Omental fat pad (tissue), 4 donors: ENCODE measurements at places on chromosomes 11 and 22. TPM values are rescaled to one million over a fixed set of nuclear protein-coding genes. Genes with fewer than 3 reads are reported as not detected.
A peak's percentile ranks its signal among the peaks of the same experiment; 100 is the strongest.

DNA sequence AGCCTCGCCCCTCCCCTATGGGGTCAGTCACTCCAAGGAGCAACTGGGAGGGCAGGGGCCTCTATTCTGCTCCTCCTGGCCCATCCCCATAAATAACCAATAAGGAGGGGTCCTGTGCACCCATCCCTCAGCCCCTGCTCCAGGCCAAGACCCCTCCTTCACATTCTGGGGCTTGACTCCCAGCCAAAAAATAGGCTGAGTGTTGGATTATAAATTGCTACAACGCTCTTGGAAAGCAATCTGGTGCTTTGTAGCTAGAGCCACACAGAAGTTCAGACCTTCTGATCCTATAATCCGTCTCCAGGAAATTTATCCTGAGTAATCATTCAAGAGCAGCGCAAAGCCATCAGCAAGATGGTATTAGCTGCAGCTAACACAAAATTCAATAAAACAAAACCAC lies 42.5 kb downstream of the ABCC8 start:
- DNase-seq, result no peak

DNA sequence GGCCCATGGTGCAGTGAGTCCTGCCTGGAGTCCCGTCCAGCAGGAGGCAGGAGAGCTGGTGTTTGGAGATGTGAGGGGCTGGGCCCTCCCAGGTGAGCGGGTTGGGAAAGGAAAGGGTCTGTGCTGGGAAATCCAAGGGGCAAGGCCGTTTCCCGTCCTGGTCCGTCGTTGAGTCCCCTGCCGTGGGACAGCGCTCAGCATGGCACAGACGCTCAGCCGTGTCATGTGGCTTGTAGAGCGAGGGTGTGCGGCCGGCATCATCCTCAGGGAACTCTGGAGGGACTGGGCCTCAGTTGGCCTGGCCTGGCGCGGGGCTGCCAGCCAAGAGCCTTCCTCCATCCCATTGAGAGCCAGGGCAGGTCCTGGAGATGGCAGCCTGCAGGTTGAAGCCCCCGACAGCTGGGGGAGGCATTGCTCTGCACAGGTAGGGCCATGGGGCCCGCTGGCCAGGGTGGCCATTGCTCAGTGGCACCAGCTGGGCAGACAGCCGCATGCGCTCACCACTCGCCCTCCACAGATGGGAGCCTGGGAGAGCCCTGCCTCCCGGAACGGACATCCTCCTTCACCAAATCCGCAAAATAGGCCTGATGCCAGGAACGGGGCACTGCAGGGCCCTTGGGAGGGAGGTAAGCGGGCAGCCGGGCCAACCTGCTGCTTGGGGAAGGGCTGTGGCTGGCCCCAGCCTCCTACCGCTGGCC lies 28.7 kb downstream of the KCNQ1 start:
- DNase-seq, result peak; percentile 8

DNA sequence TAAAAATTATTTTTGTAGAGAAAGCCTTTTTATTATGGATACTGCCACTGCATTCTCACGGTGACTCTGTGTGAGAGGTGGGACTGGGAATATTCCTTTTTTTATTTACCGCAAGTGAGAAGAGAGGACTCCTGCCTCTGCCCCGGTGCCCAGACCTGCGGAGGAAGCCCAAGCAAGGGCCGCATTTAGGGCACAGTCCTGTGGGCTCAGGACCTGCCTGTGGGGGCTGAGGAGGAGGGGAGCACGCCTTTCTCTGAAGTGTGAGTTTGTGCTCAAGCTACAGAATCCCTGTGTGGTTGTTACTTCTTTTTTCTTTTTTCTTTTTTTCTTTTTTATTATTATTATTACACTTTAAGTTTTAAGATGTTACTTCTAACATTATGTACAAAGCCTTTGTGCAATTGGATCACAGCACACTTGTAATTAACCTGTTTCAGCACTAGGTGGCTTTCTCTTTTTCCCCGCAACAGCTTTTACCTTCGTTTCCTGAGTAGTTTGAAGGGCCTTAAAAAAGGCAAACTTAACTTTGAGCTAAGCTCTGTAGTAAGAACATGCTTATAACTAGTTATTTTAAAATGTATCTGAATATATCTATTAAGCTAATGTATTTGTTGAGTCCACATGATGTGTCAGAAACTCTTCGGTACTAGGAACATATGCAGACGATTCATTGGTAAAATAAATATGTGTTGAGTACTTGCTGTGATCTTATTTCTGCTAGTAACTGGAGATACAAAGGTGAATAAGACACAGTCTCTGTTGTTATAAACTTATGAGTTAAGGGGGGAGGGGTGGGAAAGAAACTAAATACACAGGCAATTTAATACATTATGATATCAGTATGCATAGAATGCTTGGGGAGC lies 18.3 kb downstream of the AMOTL1 start:
- DNase-seq, result no peak

DNA sequence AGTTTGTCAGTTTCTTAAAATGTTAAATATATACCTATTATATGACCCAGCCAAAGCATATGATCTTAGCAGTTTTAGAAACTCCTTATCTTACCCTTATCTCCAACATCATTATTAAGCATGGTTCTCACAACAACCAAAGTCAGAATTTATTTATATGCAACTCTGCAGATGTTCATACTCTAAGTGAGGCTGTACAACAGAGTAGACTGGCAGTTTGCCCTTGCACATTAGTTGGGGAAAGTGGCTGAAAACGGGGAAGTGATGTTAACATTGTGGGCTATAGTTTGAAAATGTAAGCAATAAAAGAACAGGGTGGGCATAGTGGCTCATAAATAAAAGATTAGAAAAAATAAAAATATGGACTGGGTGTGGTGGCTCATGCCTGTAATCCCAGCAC lies 49.7 kb downstream of the ATG16L2 start:
- DNase-seq, result no peak

DNA sequence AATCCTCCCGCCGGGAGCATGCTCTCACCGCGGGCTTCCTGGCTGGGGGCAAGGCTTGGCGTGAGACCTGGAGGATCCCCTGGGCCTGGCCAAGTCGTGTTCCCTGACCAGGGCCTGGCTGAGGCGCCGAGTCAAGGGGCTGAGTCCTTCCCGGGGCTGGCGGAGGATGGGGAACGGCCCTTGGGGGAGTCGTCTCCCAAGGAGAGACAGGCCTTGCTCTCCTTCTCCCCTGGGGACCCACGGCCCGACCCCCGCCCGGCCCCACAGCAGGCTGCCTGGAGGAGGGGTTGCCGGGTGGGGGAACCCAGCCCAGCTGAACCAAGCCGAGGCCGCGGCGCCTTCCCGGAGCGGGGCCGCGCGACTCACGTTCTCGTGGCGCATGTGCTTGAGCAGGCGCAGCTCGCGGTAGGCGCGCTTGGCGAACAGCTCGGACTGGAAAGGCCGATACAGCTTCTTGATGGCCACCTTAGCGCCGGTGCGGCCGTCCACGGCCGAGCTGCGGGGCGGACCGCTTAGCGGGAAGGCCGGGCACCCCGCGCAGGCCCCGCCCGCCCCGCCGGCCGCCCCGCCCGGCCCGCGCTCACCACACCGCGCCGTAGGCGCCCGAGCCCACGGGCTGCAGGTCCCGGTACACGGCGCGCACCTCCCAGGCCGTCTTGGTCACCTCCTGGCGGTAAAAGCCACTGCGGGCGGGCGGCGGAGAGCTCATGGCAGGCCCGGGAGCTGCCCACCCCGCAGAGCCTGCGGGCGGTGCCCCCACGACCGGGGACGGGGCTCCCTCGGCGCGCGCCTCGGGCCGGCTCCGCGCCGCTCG lies 475 bp downstream of the MAPK12 start:
- DNase-seq, result no peak

DNA sequence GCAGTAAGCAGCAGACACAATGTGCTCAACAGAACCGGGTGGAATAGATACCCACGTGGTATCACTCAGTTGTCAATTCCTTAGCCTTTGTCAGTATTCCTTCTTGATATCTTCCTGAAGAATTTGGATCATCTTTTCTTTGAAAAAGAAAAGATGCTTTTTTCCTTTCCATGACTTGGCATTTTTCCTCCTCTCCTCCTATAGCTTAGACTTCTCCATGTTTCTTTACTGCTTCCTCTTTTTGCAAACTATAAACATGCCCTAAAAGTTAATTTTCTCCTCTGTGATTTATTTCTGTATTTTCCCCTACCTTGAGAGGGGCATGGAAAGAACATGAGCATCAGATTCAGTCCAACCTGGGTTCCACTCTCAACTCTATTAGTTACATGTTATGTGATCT lies 11.7 kb downstream of the CBLIF start:
- DNase-seq, result no peak

GRCh38 chr22:29621761-29622526 lies 18.5 kb downstream of the NF2 start:
- DNase-seq, result no peak

DNA sequence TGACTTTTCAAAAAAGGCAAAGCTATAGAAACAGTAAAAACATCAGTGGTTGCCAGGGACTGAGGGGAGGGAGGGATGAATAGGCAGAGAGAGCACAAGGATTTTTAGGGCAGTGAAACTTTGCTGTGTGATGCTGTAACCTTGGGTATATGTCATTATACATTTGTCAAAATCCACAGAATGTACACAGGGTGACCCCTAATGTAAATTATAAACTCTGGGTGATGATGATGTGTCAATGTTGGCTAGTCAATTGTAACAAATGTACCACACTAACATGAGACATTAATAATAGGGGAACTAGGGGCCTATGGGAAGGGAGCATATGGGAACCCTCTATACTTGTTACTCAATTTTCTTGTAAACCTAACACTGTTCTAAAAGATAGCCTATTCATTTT lies 24.8 kb downstream of the RIBC2 start:
- no peak for DNase-seq

DNA sequence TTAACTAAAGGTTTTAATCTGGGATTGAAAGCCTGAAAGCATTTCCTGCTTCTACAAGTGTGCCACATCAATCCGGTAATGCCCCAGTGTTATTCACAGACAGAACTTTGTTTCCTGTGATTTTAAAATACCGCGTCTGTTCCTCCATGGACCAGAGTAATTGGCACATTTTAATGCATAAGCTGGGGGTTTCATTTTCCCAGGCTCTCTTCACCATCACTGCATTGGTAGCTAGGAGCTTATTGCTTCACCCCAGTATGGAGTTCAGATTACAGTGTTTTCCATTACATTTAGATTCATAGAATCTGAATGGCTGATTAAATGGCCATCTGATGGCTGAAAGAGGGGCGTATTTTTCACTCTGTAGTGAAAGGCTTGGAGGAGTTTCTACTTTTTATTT lies 25.7 kb upstream of the CRTAM start:
- DNase-seq, result no peak

- no peak for DNase-seq
Observed at GRCh38 chr22:50600538-50600937, at the start of gene MAPK8IP2. TSS of gene MAPK8IP2 (plus strand) at chr22:50600793. CDS start at chr22:50600819, 26 bp downstream.

- no peak for DNase-seq
Observed at GRCh38 chr22:47174096-47174495, 411.6 kb downstream of the TBC1D22A start.

GRCh38 chr11:130625578-130626306 lies 177.3 kb downstream of the ADAMTS15 start:
- no peak for DNase-seq

DNA sequence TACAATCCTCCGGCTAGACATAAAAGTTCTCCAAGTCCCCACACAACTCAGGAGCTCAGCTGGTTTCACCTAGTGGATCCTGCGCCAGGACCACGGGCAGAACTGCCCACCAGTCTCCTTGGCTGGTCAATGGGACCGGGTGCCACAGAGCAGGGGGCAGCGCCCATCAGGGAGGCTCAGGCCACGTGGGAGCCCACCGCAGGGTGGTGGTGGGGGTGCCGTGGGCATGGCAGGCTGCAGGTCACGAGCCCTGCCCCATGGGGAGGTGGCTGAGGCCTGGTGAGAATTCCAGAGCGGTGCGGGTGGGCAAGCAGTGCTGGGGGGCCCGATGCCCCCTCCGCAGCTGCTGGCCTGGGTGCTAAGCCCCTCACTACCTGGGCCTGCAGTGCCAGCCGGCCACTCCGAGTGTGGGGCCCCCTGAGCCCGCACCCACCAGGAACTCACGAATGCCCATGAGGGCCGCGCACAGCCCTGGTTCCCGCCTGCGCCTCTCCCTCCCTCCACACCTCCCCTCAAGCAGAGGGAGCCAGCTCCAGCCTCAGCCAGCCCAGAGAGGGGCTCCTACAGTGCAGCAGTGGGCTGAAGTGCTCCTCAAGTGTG lies 1091.9 kb upstream of the TENM4 start:
- DNase-seq, result no peak

GRCh38 chr11:87039371-87039770 lies 1.6 kb downstream of the TMEM135 start:
- no peak for DNase-seq

GRCh38 chr22:19122752-19123492 lies 710 bp upstream of the DGCR2 start:
- DNase-seq, result no peak

DNA sequence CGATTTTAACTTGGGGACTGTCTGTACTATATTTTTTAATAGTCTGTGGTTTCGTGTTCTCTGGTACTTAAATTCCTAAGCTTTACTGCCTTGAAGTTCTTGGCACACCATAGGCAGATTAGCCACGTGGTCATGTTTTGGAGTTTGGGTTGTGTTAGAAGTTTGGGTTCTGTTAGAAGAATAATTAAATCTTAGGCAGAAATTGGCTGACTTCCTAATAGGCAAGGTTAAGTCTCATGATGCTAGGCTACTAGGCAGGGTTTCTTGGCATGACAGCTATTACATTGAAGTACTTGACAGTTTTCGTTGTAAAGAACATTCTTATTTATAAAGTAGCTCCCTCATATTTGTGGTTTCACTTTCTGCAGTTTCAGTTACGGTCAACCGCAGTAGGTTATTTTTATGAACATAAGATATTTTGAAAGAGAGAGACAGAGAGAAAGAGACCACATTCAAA lies 30.0 kb upstream of the MMP7 start:
- no peak for DNase-seq

DNA sequence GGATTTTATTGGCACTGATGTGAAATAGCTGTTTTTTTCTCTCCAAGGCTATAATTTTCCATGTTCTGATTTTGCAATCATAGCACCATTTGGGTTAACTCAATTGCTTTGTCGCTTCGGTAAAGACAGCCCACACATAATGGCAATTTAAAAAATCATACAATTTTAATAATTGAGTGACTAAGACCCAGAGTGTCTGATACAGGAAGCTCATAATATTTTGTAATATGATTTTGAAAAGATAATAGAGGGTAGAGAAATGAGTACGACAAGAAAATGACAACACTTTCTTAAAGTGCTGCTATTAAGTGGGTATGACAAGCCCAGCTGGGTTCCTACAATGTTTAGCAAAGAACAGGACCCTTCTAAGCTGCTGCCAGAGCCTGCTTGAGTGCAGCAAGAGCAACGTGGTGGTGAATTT lies 439.1 kb downstream of the METTL15 start:
- no peak for DNase-seq

- no peak for DNase-seq
Observed at GRCh38 chr11:29256580-29256979, 760.2 kb downstream of the KCNA4 start.

Gene DUSP8
- 3.4 TPM for total RNA-seq

Gene MAPK8IP1
- total RNA-seq, result 3.3 TPM

Gene LRFN4
- 10.2 TPM for total RNA-seq

Gene OR51I1
- not detected for total RNA-seq

Gene TRIM49
- total RNA-seq, result not detected

Gene KRTAP5-1
- not detected for total RNA-seq

Gene ZNF280B
- total RNA-seq, result 0.12 TPM

Gene GLB1L3
- not detected for total RNA-seq

Gene GSTT2B
- 0.95 TPM for total RNA-seq

Gene MICAL2
- total RNA-seq, result 143 TPM

Gene IGSF22
- not detected for total RNA-seq
